ENCODE measurements at places on chromosomes 4 and X.

DNA sequence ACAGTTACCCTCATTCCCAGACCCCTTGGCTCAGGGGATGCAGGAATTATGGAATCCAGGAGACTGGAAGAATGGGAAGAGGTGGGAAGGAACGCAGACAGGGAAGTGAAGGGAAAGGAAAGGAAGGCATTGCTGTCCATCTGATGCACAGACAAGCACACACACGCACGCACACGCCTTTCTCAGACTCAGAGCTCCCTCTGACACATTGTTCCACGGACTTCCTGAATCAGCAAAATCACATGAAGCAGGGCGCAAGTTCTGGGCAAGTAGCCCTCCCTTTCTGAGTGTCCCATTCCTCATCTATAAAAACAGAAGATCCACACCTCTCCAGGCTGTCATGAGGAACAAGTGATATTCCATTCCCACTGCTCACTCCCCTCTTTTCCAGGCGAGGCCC lies 13.2 kb downstream of the IQSEC2 start:
- DNase-seq: no peak

DNA sequence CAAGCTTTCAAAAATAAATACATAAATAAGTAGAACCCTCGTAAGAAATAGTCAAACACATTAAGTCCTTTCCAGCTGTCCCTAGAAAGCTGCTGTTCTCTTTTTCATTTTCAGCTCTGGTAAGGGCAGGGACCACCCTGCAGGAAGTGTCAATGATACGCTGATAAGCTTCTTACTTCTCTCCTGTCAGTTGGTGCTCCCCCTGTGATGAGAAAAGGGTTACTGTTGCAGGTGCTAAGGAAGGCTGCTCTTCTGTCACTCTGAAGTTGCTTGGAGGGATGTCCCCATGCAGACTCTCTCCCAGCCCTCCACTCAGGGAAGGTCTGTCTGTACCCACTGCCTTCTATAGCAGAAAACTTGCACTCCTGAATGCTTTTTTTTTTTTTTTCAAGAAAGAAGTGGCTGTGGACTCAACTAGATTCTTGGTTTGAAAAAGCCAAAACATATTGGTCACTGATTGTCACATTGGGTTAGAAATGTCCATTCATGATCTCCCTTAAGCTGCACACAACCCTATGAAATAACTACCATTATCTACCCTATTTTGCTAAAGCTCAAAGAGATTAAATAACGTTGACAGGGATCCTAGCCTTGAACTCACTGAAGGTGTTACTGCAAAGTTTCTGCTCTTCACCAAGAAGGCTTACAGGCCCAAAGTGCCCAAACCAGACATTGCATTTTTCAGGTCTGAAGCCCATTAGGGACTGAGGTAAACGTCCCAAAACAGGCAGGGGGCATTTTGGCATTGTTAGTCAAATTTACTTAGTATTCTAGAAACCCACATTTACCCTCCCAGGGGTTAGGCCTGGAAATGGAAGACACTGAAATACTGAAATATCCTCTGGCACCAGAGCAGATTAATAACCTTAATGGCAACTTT lies 1.2 kb downstream of the CXCL3 start:
- DNase-seq: no peak

- no peak for DNase-seq
These were observed 29.8 kb upstream of the SMAD1 start for GRCh38 chr4:145451895-145452294.

DNA sequence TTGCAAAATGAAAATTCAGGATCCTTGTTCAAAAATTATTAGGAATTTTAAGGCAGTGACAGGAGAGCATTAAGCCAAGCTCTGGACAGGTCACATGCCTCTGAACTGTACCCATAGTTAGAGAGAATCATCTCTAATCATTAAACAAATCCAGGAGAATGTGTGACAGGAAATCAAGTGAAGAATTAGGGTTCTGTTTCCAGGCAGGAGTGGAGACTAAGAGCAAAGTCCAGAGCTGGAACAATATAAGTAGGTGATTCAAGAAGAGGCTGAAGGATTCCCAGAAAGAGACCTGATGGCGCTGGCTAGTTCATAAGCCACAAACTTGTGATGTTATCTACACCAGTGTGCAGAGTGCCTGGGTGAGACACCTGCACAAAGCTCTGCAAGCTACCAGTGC lies 104.6 kb upstream of the PRKG2 start:
- no peak for DNase-seq

DNA sequence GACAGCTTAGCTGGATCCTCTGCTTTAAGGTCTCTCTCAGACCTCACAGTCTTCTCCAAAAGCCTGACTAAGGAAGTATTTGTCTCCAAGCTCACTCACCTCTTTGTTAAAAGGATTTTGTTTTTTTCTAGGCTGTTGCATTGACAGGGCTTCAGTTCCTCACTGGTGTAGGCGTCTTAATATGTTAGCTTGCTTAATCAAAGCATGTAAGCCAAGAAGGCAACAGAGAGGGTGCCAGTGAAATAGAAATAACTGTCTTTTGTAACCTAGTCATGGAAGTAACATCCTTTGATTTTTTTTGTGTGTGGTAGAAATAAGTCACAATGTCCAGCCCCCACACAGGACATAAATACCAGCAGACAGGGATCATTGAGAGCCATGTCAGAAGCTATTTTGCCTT lies 58.8 kb downstream of the FIP1L1 start:
- no peak for DNase-seq

- no peak for DNase-seq
These were observed 34.2 kb downstream of the MMRN1 start for GRCh38 chr4:89928838-89929237.

GRCh38 chr4:51842167-51842553 lies 793 bp upstream of the DCUN1D4 start:
- DNase-seq: no peak

DNA sequence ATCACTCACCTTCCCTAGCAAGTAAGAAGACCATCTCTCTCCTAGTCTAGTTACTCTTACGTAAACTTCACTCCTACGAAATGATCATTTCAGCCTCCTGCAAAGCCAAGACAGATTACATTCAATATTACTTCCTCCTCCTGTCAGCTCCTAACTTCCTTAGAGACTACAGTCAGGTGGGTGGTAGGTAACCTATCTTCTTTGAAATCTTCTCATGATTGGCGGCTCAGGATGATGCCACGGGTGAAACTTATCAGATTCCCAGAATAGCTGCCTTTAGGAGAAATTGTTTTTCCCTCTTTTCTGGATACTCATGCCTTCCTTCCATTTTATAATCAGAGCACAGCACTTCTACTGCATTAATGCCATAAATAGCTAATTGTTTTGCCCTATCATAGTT lies 744.8 kb upstream of the HS3ST1 start:
- no peak for DNase-seq

DNA sequence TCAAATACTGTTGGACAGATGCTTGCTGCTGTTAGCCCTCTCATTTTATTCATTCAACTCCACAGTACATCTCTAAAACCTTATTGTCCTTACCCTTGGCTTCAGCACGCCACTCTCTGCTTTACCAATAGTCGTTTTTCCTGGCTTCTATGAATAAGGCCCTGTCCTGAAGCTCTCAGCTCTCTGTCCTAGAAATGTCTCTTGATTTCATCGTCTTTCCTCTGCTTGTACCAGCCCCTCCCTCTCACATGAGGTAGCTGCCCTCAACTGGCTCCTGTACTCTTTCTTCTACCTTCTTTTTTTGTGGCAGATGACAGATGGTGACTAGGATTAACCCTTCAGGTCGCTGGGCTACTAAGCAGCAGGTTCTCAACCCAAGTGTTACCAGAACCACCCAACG lies 11.4 kb downstream of the ADGRA3 start:
- no peak for DNase-seq

GRCh38 chr4:6680372-6681034 lies 13.2 kb upstream of the S100P start:
- no peak for DNase-seq

- DNase-seq: no peak
These were observed 50.8 kb upstream of the HOPX start for GRCh38 chr4:56731857-56732256.

DNA sequence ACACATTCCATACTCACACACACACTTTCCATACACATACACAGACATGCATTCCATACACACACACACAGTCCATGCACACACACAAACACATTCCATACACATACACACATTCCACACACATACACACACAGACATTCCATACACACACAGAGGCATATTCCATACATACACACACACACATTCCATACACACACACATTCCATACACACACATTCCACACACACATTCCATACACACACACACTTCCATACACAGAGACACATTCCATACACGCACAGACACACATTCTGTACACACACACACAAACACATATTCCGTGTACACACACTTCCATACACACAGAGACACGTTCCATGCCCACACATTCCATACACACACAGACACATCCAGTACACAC lies 14.8 kb downstream of the LINC00632 start:
- DNase-seq: no peak

DNA sequence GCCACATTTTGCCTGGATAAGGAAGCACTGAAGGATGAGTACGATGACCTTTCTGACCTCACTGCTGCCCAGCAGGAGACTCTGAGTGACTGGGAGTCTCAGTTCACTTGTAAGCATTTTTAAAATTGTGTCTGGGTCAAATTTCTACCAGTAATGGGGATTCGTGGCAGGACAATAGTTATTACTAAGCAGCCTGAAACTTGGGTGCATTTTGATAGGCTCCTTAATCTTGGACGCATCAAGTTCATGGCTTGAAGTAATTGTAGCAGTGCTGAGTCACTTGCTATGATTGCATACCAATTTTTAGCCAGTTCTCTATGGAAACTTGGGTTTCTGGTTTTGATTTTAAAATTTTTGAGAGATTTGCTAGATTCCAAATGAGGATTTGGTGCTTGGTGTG lies 4.3 kb downstream of the PGRMC1 start:
- no peak for DNase-seq

- no peak for DNase-seq
These were observed 174.7 kb upstream of the PPP1R2C start for GRCh38 chrX:42952621-42953020.

DNA sequence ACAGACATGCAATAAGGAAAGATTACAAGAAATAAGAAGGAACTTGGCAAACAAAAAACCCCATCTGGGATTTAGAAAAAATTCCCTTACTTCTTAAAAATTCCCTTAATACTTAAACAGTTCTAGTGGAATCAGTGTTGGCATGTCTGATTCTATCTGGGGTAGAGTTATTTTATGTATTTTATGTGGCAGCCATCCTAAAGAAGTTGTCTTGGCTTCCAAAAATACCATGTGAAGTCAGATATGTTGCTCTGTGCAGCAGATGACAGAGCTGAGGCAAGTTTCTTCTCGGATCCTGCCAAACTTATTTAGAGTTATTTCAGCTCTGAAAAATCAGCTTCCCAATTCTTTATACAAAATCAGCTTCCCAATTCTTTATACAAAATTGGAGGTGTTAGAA lies 14.7 kb downstream of the YY2 start:
- DNase-seq: no peak

- DNase-seq: no peak
These were observed 625 bp upstream of the GABRA4 start for GRCh38 chr4:46994007-46994405.

DNA sequence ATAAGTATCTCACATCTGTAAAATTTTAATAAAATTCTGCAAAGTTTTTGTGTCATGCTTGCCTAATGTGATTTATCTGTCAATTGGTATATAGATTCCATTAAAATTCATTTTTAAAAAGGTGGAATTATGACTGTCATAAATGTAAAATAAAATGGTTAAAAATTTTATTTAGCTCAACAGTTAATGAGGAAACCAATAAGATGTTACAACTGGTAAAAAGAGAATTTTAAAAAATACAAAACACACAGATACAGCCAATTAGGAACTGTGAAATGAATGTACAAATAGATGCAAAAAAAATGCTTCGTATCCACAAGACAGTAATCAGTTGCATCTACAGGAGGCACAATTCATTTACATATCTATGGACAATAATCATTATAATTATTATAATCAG lies 297.6 kb downstream of the IL1RAPL1 start:
- DNase-seq: no peak

DNA sequence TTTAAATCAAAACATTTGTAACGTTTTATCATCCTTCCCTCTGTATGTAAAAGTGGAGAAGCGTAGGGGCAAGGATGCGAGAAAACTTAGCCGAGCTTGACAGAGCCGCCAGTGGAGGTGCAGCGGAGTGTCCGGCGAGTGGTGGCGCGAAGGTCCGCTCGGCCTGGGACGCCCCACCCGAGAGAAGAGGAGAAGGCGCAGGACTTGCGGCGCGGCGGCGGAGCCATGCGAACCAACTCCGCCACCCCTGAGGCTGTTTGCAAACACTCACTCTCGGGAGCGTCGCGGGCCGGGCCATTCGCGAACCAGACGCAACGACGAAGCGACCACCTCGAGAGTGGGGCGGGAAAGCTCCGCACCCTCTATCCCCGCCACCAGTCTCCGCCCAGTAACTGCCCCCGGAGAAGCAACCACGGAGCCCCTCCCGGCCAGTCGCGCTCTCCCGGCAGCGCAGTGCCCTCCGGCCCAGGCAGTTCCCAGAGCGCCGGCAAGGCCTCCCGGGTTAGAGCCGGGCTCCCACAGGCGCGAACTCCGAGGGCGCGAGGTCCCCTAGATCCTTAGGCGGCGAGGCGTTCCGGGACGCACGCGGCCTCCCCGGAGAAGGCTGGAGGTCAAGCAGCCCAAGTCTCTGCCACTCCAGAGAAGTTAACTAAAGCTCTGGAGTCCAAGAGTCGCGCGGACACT lies 2.3 kb upstream of the MAB21L2 start:
- no peak for DNase-seq

DNA sequence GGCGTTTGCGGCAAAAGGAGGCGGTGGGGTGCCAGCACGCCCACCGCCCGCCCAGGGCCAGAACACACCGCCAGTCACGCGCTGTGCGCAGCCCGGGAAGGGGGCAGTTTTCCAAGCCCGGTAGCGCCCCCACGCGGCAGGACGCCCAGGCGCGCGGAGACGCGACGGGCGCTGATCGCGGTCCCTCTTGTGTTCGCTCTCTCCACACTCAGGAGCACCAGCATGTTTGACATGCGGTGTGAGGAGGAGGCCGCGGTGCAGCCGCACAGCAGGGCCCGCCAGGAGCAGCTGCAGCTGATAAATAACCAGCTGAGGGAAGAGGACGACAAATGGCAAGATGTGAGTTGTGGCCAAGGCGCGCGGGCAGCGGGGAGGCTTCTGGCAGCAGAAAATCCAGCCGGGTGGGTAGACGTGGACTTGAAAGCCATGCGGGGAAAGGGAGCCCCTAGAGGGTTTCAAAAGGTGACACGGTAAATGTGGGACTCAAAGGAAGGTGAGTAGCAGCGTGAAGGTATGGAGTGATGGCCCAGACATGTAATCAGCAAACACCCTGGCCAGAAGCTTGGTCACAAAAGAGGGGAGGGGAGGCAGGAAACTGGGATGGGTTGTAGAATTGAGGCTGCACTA lies 104.1 kb downstream of the PHOX2B start:
- DNase-seq: no peak

GRCh38 chrX:123600181-123600580 lies 132.7 kb downstream of the THOC2 start:
- DNase-seq: no peak
